ENCODE measurements at places on chromosomes 4 and X. TPM values are rescaled to one million over a fixed set of nuclear protein-coding genes. Genes with fewer than 3 reads are reported as not detected.

- no peak for DNase-seq
These were observed 249.9 kb upstream of the MAB21L2 start for GRCh38 chr4:150332086-150332485.

DNA sequence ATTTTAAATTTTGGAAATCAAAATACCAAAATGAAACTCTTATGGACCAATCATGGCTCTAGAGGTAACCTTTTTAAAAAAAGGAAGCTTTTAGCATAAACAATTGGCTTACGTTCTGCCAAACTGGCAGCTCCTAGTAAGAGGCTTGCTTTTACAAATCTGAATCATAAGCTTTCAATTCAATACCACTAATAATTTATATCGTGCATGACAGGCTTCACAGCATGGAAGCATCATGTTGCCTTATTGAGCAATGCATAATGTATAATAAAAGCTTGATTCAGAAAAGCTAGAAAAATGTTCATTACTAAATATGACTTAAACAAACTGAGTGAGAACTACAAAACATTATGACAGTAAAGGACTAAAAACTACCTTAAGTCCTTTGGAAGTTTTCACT is 280.9 kb downstream of the IQCM start:
- DNase-seq, result no peak

DNA sequence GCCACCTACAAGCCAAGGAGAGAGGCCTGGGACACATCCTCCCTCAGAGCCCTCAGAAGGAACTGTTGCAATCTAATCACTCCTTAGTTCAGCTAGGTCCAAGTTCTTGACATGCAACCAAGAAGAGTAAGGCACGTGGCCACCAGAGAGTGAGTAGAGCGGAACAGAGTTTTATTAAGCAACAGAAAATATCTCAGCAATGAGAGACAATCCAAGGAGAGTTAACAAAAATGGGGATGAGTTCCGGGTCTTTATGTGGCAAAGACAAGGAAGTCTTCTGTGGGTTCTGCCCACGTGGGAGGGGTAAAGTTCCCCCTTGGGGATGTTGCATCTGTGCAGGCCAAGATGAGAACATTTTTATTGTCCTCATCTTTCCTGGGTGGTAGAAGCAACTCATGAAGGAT is 38.5 kb upstream of the PROM1 start:
- DNase-seq, result no peak

DNA sequence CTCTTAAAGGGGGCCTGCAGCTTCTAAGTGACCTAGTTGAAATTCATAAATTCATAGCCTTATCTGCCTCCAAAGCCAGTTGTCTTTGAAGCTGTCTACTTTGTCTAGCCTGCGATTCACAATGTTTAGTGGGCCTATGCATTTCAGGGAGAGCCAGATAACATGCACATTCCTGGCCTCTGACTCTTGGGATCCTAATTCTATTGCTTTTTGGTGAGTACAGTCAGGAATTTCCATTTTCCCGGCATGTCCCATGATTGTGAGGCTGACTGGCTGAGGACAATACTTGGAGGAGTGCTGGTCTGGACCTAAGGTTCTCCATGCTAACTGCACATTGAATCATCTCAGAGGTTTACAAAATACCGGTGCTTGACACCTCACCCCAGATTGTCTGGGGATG is 155.0 kb downstream of the MSL3 start:
- no peak for DNase-seq

DNA sequence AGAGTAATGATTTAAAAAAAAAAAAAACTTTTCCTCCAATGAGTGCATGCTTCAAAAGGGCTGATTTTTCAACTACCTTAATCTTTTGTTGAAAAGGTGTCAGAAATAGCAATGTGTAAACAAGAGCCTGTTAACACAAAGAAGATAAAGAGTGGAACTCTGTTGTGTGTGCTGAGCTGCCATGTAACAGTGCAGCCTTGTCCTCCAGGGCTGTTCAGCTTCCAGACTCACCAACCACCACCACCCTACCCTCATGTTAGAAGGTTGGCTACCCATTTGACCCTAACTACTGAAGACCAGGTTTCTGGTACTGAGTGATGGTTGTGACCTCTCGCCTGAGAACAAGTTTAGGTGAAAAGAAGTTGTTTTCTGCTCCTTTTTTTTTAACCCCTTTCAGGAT is 222.8 kb upstream of the TEX13C start:
- DNase-seq, result no peak

- DNase-seq, result no peak
These were observed 1.2 kb downstream of the GNPDA2 start for GRCh38 chr4:44725166-44725565.

- no peak for DNase-seq
These were observed 2595.3 kb downstream of the ARAP2 start for GRCh38 chr4:33649015-33649414.

- no peak for DNase-seq
These were observed 13.5 kb downstream of the TIMP1 start for GRCh38 chrX:47595716-47596251.

DNA sequence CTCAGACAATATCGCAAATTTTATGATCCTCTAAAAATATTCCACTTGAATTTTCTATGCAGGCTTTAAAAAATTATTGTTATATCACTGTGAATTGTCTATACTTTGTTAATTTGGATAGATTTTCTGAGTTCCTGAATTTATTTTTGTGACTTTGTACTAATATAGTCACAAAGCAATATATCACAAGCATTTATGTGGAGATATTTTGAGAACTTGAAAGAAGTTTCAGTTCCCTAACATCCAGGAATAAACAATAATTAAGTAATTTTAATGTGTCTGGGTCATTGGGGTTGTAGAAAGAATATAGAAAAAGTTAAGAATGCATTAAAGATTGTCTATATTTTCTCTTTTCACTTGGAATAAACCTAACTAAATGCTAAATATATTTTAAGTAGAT is 32.0 kb downstream of the CXCL8 start:
- no peak for DNase-seq

DNA sequence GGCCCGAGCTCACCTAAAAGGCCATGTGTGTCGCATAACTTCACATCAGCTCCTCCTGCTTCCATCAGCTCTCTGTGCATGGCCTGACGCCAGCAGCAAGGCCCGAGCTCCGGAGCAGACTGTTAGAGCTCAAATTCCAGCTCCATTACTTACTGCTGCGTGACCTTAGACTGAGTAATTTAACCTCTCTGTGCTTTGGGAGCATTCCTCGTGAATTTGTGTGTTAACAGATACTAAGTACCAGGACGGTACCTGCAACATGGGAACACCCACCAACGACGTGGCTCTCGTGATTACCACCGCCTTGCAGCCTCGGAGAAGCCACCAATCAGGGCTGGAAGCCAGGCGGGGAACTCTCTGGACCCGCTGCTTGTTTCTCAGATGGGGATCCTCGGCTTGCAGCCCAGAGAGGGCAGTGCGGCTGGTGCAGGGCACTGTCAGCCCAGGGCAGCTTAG is 12.9 kb downstream of the LETM1 start:
- no peak for DNase-seq

DNA sequence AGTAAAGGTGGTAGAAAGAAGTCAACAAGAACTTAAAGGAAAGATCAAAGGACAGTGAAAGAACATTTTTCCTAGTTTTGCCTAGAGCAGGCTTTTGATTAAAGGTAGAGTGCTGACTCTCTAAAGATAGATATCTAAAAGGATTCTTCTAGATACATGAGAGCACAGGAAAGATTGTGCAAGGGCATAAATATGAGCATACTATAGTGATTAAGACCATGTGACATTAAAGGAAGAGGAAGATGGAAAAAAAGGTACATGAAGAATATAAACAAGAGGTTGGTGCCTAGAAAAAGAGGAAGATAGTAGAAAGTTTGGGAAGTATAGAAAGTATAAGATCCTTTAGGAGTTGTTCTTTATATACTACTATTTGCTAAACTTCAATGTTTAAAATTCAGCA is 26.1 kb upstream of the TET2 start:
- DNase-seq, result no peak

DNA sequence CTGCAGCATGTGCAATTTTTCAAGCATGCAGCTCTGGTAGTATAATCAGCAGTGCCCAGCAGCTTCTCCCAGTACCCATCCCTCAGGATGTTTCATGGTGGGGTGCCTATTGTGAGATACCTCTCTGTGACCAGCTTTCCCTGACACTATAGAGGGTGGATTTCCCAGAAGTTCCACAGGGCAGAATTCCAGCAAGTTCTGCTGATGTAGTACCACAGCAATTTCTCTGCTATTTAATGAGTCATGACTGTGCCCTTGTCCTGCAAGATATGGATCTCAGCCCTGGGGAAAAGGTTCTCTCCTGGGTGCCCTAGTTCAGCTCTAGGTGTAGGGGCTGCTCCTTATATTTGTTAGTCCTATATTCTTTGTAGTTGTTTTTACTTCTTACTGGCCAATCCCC is 174.8 kb downstream of the ENOX2 start:
- peak; percentile 9 for DNase-seq

Gene CYBB
- total RNA-seq, result 0.31 TPM

Gene UGT2B17
- total RNA-seq, result not detected

Gene RBMXL3
- total RNA-seq, result not detected

Gene TAF1
- total RNA-seq, result 49.6 TPM

Gene FRG2
- total RNA-seq, result not detected

Gene VGLL1
- 154 TPM for total RNA-seq

Gene ZCCHC18
- total RNA-seq, result not detected

Gene STK32B
- total RNA-seq, result not detected

Gene GASK1B
- total RNA-seq, result 2.8 TPM

Gene CCDC149
- 8.1 TPM for total RNA-seq

Gene TAF7L
- 0.24 TPM for total RNA-seq

Gene MUC7
- not detected for total RNA-seq

Gene CCDC158
- not detected for total RNA-seq

All from PC-9 (cell line).